ENCODE measurements at places on chromosomes 3 and 15.

- no peak for DNase-seq
Measured at GRCh38 chr15:92627014-92627413, 28.6 kb downstream of the FAM174B start.

- no peak for DNase-seq
Measured at GRCh38 chr3:39809995-39810595, 686 bp downstream of the MYRIP start.

GRCh38 chr3:40310705-40311104 lies 1.2 kb downstream of the EIF1B start:
- DNase-seq, result peak; percentile 9

DNA sequence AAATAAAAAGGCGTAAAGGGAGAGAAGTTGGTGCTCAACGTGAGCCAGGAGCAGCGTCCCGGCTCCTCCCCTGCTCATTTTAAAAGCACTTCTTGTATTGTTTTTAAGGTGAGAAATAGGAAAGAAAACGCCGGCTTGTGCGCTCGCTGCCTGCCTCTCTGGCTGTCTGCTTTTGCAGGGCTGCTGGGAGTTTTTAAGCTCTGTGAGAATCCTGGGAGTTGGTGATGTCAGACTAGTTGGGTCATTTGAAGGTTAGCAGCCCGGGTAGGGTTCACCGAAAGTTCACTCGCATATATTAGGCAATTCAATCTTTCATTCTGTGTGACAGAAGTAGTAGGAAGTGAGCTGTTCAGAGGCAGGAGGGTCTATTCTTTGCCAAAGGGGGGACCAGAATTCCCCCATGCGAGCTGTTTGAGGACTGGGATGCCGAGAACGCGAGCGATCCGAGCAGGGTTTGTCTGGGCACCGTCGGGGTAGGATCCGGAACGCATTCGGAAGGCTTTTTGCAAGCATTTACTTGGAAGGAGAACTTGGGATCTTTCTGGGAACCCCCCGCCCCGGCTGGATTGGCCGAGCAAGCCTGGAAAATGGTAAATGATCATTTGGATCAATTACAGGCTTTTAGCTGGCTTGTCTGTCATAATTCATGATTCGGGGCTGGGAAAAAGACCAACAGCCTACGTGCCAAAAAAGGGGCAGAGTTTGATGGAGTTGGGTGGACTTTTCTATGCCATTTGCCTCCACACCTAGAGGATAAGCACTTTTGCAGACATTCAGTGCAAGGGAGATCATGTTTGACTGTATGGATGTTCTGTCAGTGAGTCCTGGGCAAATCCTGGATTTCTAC lies at the start of gene RARB:
Gene RARB (plus strand): TSS at position 322 of the 847 bp plus-strand sequence. CDS start 469 bp downstream, at position 791.
- DNase-seq, result no peak

DNA sequence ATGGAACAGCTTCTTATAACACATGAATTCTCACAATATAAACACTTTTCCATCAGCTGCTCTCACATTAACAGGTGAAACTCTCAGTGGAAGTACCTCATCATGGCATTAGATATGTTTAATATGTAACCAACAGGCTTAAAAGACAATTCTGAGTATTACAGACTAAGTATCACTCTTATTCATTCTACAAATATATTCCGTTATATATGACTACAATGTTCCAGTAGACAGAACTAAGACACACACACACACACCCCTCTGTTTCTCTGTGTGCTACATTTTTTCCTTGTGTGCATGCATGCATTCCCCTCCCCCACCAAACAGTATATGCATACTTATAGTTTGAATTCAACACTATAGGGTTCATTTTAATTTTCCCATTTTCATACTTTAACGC lies 32.4 kb downstream of the MRPL3 start:
- no peak for DNase-seq

DNA sequence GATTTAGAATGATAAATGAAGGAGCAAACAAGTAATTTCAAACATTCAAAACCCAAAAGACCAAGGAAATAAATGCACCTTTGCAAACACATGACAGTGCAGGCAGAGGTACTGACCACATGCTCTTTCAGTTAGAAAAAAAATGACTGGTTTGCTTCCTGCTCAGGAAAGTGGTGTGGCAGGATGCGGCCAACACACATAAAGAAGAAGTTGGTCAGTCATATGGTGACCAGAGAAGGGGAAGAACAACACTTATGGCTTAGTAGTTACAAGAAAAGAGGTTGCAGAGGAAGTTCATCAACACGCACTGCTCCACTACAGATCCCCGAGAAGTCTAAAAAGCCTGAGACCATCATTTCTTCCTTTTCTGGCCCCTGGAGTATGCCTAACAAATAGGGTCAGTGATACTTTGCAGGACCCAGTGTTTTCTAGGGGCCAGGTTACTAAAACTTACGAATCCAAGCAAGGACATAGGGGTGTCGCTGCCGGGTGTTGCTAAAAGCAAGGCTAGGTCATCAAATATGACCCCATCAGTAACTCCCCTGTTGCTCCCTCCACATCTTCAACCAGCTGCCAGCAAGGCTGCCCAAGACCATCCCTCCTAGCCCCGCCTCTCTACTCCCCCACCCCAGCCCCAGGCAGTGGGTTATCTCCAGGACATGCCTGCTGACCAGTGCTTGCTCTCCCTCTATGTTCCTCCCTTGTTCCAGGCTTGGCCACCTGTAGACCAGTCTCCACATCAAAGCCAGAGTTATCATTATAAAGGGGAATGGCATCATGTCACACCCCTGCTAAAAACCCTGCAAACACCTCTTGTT lies 11.2 kb downstream of the ATP8B4 start:
- peak; percentile 16 for DNase-seq

DNA sequence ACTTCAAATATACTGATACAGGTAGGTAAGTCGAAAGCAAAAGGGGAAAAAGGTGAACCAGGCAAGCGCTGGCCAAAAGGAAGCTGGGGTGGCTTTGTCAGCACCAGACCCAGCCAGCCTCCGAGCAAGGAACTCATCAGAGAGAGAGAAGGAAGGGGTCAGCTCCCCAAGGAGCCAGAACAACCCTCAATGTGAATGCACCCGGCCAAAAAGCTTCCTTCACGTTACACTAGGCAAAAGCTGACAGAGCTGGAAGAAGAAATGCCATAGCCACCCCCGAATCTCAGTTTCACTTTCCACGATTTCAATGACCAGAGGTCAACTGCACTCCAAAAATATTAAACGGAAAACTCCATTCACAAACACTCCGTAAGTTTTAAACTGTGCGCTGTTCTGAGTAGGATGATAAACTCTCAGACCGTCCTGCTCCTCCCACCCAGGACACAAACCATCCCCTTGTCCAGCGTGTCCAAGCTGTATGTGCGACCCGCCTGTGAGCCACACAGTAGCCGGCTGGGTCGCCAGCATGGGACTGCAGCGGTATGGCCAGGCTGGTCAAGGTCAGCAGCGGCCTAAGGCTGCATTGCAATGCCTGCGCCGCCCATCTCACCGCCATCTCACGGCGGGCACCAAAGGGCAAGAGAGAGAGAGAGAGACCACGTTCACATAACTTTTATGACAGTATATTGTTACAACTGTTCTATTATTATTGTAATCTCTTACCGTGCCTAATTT lies 29.7 kb downstream of the CYFIP1 start:
- no peak for DNase-seq
